NCI-H524 treated with DMSO at 0.1 percent for 48 hours (cell line): ENCODE measurements at places on chromosomes 4 and X.

- no peak for DNase-seq
These were observed 91.1 kb upstream of the SLC4A4 start for GRCh38 chr4:71247706-71248105.

DNA sequence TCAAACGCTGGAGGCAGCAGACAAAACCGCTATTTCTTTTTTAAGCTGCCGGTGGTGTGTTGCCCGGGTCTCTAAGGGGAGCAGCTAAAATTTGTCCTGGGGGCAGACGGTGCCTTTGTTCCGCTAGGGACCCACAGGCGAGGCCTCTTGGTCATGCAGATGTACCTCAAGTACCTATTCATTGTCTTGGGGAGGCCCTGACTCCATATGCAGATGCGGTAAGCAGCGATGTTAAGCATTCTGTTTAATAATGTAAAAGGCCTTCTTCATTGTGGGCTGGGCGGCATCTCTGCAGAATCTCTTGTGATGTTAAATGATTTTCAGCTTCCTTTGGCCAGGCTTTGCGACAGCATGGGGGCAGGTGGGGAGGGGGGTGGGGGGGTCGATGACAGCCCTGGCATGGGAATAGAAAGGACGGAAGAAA, 98.9 kb upstream of the PJA1 start:
- DNase-seq = no peak

- DNase-seq = no peak
These were observed 537.8 kb upstream of the BOD1L1 start for GRCh38 chr4:14165222-14165920.

- no peak for DNase-seq
These were observed 496 bp downstream of the SH2D1A start for GRCh38 chrX:124346877-124347241.

- no peak for DNase-seq
These were observed 13.1 kb downstream of the CTPS2 start for GRCh38 chrX:16699389-16699788.

DNA sequence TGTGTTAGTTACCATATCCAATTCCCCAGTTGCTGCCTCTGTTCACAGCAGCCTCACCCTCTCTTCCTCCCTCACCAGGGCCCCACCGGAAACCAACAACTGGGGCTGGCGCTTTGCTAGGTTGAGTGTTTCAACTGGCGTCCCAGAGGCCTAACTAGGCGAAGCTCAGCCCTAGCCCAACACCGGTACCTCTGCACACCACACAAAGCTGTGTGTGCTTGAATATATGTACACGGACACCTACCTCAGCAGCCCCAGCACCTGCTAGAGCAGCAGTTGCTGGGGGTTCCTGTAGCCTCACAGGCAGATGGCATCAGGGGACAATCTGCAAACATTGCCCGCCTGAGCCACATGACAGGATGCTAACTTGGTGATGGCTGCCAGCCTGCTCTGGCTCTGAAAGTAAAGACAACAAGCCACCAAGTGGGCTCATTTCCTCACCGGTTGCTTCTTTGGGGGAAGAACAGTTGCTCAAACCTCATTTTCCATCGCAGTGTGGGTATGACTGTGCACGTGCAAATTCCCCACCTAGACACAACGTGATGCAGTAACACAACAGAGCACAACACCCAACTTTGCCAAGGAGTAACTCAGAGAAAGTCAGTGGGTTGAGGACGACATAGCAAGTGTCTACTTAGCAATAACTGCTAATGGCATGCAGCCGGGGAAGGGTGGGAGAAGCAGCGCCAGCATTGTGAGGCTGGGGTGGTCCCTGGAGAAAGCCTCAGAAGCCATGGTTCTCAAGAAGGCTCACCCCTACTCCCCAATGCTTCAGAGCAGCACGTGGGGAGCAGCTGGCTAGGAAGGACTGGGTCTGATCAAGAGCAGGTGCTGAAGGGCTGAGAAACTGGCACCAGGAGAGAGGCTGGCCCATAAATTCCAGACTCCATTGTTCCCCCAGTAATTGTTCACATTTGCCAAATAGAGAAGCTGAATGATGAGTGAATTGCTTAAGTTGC, 139.5 kb downstream of the SH3KBP1 start:
- no peak for DNase-seq

DNA sequence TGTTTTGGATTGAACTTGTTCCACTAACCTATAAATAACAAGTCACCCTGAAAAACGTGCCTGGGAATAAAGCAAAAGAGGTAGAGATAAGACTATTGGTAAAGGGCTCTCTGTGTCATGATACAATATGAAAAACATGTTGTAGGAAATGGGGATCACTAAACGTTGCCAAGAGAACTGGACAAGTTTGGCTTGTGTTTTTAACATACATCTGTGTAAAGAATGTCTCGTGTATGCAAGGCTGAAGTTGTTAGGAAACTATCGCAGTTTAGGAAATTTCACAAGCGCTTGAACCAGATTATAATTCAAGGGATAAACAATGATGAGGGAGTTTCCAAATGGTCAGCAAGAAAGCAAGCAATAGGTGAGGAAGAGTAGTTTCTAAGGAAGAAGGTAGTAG, 655.8 kb downstream of the PCDH7 start:
- DNase-seq = no peak

DNA sequence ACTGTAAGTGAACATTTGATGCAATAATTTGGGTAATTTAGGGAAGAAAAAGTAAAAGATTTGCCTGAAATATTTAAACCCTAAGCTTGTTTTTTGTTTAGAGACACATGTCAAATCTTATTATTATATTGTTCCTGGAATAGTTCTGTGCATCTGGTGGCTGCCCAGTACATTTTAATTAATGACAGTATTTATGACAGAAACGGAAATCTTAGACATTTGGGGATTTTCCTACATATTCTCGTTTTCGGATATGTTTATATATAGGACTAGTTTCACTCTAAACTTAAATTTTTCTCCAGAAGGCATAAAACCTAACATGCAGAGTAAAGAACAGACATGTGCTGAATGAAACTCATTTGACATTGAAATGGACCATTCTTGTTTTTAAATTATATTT, 125.6 kb upstream of the PAQR3 start:
- DNase-seq = no peak

GRCh38 chrX:38816155-38816554, 14.9 kb downstream of the MID1IP1 start:
- no peak for DNase-seq

GRCh38 chr4:51866835-51867234, 23.9 kb downstream of the DCUN1D4 start:
- DNase-seq = no peak

DNA sequence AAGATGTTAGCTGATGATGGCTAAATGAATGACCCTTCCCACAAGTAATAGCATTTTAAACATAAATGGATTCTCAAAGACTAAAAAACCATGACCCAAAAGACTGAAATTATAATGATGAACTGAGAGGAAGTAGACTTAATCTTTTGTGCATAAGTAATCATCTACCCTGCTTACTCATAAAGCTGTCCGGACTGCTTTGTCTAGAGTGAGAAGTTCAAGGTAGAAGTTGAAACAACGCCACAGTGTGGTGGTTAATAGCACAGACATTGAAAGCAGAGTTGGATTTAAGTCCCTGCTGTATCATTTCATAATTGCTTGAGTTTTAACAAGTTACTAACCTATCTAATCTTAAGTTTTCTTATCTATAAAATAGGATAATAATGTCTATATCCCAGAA, 346.6 kb downstream of the CENPC start:
- peak; percentile 31 for DNase-seq

DNA sequence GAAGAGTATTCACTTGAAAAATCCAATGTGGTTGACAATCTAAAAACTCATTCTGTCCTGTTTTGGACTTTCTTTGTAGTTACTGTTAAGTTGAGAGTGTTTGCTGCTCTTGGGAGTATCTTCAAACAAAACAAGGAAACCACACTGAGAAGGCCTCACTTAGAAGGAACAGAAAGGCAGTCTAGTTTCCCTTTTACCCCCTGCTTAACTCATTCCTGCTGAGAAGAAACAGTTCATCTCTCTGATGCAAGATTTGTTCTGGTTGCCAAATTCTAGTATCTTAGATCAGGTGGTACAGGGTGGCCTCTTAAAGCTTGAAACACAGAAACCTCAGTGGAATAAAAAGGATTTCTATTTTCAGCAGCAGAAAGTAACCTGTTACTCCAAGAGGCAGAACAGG, 41.4 kb downstream of the GUCY2F start:
- DNase-seq = no peak

DNA sequence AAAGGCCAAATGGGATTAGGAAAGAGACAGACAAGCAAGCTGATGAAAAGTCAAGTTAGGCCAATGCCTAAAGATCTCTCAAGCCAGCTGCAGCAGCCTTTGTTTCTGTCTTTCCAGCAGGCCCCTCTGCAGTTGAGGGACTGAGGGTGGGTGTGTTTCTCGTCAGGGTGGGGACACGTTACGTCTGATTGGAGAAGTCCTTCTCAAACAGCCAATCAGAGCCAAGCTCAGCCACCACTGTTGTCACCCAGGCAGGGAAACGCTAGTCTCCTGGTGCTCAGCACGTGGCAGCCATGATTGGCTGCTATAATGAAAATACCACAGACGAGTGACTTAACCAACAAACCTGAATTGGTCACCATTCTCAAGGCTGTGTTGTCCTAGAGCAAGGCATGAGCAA, 177.1 kb upstream of the LCORL start:
- DNase-seq = no peak

DNA sequence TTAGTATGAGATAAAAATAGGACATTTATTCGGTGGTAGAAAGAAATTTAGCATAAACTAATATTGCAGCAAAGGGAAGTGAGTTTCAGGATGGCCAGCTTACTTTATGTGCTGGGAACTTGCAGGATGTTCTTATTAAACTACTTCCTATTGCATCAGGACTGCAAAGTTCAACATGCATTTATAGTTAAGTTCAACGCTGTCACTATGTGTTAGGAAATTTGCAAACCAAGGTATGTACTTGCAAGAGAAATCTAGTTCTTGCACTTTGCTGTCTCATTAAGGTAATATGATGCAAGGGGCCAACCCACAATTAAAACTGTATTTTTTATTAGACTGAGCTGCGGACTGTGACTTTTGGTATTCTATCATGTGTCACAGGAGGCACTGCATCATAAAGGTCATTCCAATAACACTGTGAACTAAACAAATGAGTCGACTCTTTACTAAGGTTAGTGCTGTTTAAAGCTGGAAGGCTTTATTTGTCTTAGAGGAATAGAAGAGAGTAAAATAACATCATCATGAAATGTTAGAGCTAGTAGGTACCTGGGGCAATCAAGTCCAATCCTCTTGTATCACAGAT, 1525.7 kb upstream of the TENM3 start:
- DNase-seq = no peak

GRCh38 chrX:134864431-134864830, 126.4 kb upstream of the SMIM10 start:
- no peak for DNase-seq

GRCh38 chrX:68536429-68536828, 37.6 kb downstream of the YIPF6 start:
- DNase-seq = no peak

DNA sequence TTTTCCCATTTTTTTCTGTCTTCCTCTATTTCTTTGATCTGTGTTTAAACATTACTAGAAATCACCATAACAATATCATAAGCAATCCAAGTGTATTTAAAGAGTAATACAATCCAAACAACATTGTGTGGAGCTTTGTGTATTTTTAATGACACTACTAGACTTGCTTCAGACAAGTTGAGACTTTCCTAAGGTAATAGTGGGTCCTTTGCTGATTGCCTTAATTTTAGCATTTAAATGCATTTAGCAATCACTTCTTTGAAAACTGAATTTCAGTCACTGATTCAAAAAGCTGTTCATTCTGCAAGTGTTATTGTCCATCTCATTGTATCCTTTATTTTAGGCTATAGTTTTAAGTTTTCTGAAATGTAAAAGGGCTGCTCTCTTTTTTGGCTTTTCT, 804.8 kb downstream of the ADGRL3 start:
- no peak for DNase-seq

- no peak for DNase-seq
These were observed 35.6 kb downstream of the ACOX3 start for GRCh38 chr4:8404791-8405515.

- no peak for DNase-seq
These were observed 173.8 kb upstream of the SCML1 start for GRCh38 chrX:17563515-17563914.

GRCh38 chrX:43969504-43970501, 3.4 kb downstream of the NDP start:
- no peak for DNase-seq

DNA sequence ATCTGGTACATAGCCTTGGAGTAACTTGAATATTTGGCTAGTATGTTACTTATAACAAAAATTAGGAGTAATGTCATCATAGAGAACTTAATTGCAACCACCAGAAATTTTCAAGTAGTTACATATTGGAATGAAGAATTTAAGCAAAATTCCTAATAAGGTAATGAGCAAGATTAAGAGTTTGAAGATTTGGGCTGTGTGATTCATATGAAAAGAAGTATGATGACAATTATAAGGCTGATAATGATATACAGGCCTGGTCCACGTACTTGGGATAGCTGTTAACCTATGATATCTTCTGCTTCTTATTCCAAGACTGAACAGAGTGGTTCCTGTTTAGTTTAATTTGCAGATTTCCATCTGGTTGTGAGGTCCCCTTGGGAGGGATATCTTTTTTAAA, 463.9 kb downstream of the RAPGEF2 start:
- DNase-seq = no peak

DNA sequence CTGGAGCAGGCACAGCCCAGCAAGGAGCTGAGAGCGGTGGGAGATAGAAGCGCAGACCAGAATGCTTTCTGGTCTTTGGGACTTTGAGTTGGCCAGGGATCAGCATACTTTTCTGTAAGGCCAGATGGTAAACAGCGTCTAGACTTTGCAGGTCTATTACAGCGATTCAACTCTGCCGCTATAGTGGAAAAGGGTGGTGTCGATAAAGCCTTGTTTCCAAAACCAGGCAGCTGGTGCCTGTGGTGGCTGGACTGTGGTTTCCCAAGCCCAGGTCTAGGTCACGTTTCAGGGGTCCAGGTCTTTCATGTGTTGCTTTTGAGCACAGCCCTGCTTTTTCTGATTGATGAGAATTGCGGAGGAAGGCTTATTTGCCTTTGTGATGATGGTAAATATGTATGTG, 40.1 kb downstream of the HTT-AS start:
- no peak for DNase-seq

DNA sequence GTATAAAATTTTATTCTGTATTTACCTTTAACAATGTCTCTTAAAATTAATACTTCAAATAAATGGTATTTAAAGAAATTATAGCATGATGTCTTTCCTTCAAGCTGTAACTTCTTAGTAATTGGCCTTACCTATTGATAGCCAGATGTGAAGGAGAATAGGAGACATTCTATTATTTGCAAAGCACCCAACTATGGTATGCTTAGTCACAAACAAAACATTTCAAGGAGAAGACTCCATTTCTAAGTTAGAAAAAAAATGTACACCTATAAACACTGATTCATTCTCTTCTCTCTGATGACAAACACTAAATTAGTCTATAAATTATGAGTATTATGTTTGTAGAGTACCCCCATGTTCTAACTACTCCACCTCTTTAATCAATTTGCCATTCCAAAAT, 66.4 kb downstream of the NKX6-1 start:
- DNase-seq = no peak

- DNase-seq = no peak
These were observed 23.8 kb downstream of the PPP1R2C start for GRCh38 chrX:42754115-42754514.
